Activated CD4-positive, alpha-beta T cell treated with anti-CD3 and anti-CD28 coated beads for 48 hours (primary cell): ENCODE measurements at places on chromosomes 13 and 19.

DNA sequence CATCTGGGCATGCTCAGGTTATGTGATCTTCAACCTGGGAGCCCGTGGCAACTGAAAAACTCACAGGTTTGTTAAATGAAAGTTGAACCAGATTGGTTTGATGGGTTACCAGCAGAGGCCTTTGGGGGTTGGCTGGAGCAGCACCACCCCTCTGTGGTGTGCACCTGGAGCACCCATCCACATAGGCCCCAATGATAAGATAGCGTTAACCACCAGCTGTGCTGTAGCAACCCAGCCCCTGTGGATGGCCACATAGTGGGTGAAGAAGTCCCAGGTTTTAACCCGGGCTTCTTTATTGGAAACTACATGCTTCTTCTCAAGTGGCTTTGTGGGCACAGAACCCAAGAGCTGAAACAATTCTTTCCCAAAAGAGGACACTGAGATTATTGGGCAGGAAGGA lies 22.6 kb upstream of the MTIF3 start:
- no peak for DNase-seq

- DNase-seq, result no peak
These were observed 47.3 kb upstream of the N4BP2L1 start for GRCh38 chr13:32474999-32475792.

DNA sequence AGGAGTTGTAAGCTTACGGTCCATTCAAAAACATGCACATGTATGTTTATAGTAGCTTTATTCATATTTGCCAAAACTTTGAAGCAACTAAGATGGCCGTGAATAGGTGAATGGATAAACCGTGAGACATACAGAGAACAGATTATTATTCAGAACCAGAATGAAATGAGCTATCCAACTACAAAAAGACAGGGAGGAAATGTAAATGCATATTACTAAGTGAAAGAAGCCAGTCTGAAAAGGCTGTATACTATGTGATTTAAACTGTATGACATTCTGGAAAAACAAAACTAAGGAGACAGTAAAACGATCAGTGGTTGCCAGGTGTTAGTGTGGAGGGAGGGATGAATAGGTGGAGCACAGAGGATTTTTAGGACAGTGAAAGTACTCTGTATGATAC lies 19.9 kb downstream of the NDFIP2 start:
- no peak for DNase-seq

GRCh38 chr13:95181586-95181985 lies 119.7 kb downstream of the ABCC4 start:
- no peak for DNase-seq

DNA sequence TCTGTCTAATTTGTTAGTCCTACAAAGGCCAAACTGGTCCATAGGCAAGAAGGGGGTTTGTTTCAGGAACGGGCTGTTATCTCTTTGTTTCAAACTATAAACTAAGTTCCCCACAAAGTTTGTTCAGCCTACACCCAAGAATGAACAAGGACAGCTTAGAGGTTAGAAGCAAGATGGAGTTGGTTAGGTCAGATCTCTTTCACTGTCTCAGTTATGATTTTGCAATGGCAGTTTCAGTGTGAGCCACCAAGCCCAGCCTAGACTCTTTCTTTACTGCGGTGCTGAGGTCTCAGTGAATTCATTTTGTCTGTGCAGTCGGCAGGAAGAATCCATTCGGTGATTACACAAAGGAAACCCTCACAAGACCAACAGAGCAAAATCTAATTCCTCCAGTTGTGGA lies 56.6 kb upstream of the ABCC4 start:
- no peak for DNase-seq

DNA sequence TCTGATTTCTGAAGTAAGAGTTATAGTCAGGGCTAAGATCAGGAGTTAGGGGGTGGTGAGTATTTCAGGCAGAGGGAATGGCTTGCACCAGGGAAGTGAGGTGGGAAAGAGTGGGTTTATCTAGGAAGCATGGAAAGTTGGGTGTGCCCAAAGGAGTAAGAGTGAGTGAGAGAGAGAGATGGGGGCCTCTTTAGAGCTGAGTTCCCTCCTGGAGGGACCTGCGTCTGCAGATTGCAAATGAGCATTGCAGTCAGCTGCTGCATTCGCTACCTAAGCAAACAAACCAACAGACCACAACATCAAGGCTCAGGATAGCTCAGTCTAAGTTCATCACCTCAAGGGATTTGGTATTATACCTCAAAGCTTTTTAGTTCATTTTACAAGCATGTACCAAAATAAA lies 405.8 kb downstream of the FGF9 start:
- DNase-seq, result no peak

GRCh38 chr13:29948244-29948643 lies 97.8 kb upstream of the UBL3 start:
- DNase-seq, result no peak
